Stimulated activated CD8-positive, alpha-beta memory T cell treated with anti-CD3 and anti-CD28 coated beads, Interleukin-15, amount 100 ng/mL, for 1 hour (primary cell): ENCODE measurements at places on chromosomes 12 and 14.

DNA sequence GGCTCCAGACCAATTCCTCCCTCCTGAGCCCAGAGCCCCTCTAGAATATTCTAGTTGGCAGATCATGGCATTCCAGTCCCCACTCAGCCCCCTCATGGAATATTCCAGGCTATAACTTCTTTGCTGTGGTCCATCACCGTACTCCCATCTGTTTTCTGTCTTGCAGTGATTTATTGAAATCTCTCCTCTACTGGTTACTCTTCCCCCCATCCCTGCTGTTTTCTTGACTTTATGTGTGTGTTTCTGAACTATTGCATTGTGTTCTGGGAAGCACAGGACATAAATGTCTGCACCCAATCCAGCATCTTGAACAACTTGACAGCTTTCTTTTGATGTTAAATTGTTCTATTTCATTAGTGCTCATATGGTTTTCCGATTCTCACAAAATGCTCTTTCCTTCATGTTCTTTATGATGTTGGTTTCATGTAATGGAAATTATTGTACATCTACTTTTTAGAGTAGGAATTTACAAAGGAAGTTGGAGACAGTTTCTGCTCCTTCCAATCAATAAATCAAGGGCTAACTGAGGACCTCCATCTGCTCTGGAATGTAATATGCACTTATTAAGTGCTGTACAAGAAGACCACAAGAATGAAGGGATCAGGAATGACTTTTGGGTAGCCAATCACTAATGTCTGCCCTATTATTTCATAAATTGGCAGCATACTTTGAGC, 26.3 kb downstream of the PDE6H start:
- DNase-seq: no peak

DNA sequence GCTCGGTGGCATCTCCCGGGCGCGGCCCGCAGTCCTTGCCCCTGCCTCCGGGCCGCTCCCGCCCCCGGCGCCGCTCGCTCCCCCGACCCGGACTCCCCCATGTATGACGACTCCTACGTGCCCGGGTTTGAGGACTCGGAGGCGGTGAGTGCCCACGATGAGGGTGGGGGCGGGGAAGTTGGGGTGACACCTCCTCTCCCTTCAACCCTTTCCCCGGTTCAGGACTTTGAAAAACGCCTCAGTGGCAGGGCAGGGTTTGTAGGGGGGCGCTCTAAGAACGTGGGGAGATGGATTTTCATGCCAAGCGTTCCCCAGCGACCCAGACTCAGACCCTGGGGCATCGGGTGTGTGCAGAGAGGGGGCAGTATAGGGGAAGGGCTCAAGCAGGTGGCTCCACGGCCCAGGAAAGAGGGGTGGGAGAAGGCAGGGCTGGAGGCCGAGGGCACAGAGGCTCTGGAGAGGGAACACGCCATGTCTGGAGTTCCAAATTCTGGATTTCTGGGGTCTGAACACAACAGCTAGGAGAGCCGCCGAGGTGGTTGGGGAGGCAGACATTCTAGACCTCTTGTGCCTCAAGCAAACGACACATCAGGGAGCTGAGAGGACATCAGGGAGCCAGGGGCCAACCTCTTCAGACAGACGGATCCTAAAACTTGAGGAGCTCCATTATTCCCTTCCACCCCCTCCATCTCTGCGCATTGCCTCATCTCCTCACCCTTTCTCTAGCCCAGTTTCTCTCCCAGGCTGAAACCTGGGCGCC, 715 bp downstream of the CACNB3 start:
- no peak for DNase-seq

- DNase-seq: no peak
These were observed 4.6 kb downstream of the SSH1 start for GRCh38 chr12:108852674-108853309.

- no peak for DNase-seq
These were observed 227.1 kb downstream of the SLC2A13 start for GRCh38 chr12:39878753-39879152.

GRCh38 chr12:95709152-95709551, 81.4 kb downstream of the NTN4 start:
- DNase-seq: no peak

- DNase-seq: no peak
These were observed 817 bp downstream of the STXBP6 start for GRCh38 chr14:25049093-25049567.

GRCh38 chr12:27756670-27757195, 23.3 kb upstream of the KLHL42 start:
- DNase-seq: no peak
